ENCODE measurements at places on chromosomes 6 and 20. TPM values are rescaled to one million over a fixed set of nuclear protein-coding genes. Genes with fewer than 3 reads are reported as not detected.

Gene SALL4
- total RNA-seq: 1.0 TPM

Gene KIF6
- total RNA-seq: 14.2 TPM

Gene MCCD1
- total RNA-seq: not detected

- DNase-seq: peak; percentile 60
Observed at GRCh38 chr6:42727087-42727611, 4.8 kb upstream of the PRPH2 start.

- DNase-seq: no peak
Observed at GRCh38 chr6:153334121-153334520, 203.0 kb upstream of the RGS17 start.

DNA sequence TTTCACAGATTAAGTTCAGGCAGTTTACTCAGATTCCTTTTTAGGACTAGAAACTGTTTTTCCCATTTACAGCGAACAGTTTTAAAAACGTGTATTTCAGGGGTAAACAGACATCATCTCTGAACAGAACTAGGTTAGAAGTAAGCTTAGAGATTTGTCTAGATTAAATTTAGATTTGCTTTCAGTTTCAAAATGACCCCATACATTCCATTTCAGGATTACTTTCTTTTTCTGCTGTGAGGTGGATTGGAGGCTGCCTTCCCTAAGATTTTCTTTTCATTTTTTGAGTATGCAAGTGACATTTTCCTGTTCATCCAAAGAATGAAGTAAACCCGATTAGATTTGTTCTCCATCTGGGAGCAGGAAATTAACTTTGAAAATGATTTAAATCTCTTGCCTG lies 747.2 kb downstream of the KHDRBS2 start:
- no peak for DNase-seq

DNA sequence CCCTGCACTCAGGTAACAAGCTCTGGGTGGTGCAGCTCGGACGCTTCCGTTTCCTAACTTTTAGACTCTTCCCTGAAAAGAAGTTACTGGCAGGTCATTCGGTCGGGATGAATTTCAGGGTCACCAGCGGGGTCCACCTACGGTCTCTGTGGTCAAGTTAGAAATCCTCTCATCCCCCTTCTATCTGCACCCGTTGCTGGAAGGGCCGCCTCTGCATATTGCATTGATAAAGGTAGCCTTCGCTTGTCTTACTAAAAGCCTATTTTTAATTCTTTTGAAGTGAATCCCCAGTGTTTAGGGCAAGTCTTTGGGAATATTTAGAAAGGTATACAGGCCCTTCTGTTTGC lies 47.3 kb downstream of the LRRN4 start:
- no peak for DNase-seq

GRCh38 chr6:16331384-16332174 lies 93.2 kb downstream of the GMPR start:
- DNase-seq: peak; percentile 70

- DNase-seq: peak; percentile 50
Observed at GRCh38 chr6:52389626-52390360, 27.8 kb downstream of the PAQR8 start.

GRCh38 chr6:127015858-127016257 lies 102.6 kb upstream of the RSPO3 start:
- no peak for DNase-seq

DNA sequence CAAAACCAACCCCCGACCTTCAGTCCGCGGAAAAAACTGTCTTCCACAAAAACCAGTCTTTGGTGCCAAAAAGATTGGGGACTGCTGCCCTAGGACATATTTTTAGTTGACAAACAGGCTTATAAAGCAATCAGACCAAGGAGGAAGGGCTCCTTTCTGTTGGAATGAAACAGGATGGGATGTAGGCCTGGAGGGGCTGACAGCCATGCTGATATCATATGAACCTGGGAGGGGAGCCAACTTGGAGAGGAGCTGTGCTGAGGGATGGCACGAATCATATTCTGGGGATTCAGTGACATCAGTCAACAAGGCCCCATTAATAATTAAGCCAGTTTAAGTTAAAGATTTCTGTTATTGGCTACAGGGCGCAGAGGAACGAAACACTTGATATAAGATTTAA lies 225.4 kb upstream of the TSHZ2 start:
- DNase-seq: no peak

- DNase-seq: no peak
Observed at GRCh38 chr6:168157272-168158212, 78.5 kb upstream of the FRMD1 start.

DNA sequence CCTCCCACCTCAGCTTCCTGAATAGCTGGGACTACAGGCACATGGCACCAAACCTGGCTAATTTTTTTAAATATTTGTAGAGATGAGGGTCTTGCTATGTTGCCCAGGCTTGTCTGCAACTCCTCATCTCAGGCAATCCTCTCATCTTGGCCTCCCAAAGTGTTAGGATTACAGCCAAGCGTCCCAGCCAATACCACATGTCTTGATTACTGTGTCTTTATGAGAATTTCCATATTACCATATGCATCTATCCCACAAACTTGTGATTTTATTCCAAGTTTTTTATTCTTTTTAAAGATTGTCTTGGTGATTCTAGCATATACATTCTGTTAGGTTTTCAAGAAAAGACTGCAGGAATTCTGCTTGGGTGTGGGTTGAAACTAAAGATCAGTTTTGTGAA lies 82.7 kb downstream of the LPA start:
- no peak for DNase-seq

Gene ALDH5A1
- 73.5 TPM for total RNA-seq

Gene NTSR1
- 1.4 TPM for total RNA-seq

DNA sequence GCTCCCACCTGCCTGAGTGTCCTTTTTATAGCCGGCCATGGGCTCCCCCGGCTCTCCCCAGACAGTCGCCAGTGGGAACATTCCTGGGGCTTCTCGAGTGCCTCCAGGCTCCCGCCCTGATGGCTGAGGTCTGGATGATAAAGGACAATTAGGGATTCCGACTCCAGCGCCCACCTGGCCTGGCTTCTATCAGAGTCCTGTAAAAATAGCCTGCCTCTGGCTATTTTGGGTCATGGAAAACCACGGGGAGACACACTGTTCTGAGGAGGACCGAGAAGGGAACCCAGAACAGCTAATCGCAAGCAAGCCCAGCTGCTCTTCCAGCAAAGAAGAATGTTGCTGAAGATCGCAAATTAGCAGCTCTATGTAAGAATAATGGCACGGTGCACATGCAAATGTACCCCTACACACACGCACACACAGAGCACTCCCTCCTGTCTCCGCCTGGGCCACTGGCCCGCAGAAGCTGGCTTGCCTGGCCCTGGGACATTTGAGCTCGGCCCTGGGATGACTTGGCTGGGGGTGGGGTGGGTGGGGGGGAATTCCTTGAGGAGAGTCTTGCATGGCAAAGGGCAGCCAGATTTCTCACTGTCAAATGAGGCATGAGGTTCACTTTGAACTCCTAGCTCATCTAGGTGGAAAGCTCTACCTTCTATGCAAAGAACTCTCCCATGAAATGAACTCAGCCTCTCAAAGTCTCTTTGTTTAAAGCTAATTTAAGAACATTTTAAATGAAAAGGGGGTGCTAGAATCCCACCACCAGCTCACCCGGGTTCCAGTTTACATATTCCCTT lies 55.3 kb downstream of the CTCFL start:
- DNase-seq: no peak

Gene MYLK2
- total RNA-seq: 0.67 TPM

Gene SYCP2
- 14.0 TPM for total RNA-seq

Gene FOXQ1
- 4.1 TPM for total RNA-seq

Measured in dorsolateral prefrontal cortex (tissue), 122 donors.